Esophagus muscularis mucosa (tissue), 4 donors: ENCODE measurements at places on chromosomes 3 and 15. TPM values are rescaled to one million over a fixed set of nuclear protein-coding genes. Genes with fewer than 3 reads are reported as not detected.

- no peaks in the 10 kb centered on the region for H3K27me3 ChIP-seq
- H3K27ac ChIP-seq: no peak overlapping the region
- H3K4me3 ChIP-seq: peak overlapping the region; percentile 14
- no peak for DNase-seq
- peaks cover 10% of the 10 kb centered on the region for H3K4me1 ChIP-seq
- no peaks in the 10 kb centered on the region for H3K36me3 ChIP-seq
Measured at GRCh38 chr3:69236812-69237707, 114.7 kb upstream of the LMOD3 start.

GRCh38 chr15:57866149-57866736 lies 159.7 kb downstream of the POLR2M start:
- H3K27ac ChIP-seq: no peak overlapping the region
- no peaks in the 10 kb centered on the region for H3K4me1 ChIP-seq
- no peaks in the 10 kb centered on the region for H3K36me3 ChIP-seq
- no peak overlapping the region for H3K4me3 ChIP-seq

DNA sequence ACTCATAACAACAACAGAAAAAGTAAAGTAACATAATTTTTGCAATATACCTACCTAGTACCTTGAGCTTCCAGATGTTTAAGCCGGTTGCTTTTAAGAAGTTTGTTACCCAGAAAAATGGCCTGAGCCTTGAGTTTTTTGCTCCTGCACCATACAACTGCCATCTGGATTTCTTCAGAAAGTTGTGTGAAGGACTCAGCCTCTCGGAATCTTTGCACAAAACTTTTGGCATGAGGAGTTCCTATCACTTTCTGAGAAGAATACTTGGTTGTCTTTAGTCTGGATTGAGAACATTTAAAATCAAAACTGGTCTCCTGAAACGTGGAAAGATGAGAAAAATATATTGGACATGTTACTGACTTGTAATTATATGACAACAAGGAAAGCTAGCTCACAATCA lies 17.3 kb downstream of the GTPBP8 start:
- no peak overlapping the region for H3K4me3 ChIP-seq
- no peaks in the 10 kb centered on the region for H3K4me1 ChIP-seq
- no peak overlapping the region for H3K27ac ChIP-seq
- H3K36me3 ChIP-seq: peaks cover 100% of the 10 kb centered on the region

DNA sequence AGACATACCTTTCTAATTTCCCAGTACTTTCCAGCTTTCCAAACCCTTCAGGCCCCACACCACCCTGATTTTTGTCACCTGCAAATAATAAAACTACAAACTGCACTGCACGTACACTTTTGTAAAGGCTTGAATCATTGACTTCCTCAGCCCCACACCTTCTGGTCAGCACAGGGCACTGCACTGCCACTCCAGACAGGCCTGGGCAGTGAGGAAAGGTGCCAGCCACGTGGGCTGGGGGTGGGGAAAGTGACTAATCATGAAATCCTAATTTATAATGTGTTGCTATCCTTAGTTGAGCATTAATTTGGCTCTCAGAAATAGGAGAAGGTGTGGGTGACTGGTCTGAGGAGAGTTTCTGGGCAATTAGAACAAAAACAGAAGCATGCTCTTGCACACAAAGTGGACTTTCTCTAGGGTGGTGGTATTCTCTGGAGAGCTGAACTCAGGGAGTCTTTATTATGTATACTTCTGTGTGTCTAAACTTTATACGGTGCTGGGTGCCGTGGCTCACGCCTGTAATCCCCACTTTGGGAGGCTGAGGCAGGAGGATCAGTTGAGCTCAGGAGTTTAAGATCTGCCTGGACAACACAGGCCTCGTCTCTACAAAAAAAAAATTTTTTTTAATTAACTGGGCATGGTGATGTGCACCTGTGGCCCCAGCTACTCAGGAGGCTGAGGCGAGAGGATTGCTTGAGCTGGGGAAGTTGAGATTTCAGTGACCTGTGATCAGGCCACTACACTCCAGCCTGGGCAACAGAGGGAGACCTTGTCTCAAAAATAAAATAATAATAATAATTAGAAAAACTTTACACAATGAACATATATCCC lies 58.2 kb upstream of the FLNB start:
- H3K36me3 ChIP-seq: no peaks in the 10 kb centered on the region
- peak overlapping the region; percentile 92 for H3K27ac ChIP-seq
- no peak for DNase-seq
- no peaks in the 10 kb centered on the region for H3K27me3 ChIP-seq

DNA sequence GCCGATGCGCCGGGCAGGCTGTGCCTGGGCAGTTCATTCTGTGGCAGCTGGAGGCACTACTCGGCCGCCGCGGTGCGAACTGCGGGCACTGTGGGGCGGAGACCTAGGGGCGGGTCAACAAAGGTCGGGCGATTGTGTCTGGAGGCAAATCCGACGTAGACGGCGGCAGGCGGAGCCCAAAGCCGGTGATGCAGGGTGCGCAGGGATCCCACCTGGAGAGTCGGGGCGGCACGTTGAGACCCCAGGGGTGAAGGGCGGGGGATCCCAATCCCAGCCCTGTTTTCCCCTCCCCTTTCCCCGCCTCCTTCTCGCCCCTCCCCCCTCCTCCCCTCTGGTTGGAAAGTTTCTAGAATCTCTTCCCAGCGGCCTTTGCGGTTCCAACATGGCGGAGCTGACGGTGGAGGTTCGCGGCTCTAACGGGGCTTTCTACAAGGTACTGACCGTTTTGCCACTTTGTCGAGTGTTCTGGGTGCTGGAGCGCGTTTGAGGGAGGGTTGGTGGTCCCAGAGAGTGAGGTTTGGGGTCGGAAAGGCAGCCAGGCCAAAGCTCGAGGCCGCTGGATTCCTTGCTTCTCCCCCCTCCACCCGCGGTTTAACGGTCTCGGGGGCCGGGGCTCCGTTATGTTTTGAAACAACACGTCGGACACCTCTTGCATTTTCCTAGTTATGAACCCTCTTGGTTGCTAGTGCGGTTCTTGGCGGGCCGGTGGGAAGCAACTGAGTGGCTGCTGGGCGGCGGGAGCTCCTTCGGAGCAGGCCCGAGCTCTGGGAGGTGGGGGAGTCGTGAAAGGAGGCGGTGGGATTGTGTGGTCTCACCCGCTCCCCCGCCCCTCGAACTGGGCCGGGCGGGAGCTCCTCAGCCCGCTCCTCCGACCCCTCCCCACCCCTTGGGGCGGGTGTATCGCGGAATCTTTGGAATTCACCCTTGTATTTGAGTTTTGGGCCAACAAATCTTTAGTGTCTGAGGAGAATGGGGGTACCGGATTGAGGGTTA lies at the start of gene FXR1:
TSS of gene FXR1 (plus strand) at position 367 of the 993 bp plus-strand sequence. CDS start at position 383, 16 bp downstream.
- no peaks in the 10 kb centered on the region for H3K27me3 ChIP-seq
- H3K4me3 ChIP-seq: peak within 1 kb of the TSS; percentile 72
- peaks cover 7% of the 10 kb centered on the region for H3K36me3 ChIP-seq
- peak; percentile 96 for DNase-seq
- peaks cover 47% of the 10 kb centered on the region for H3K4me1 ChIP-seq

- H3K36me3 ChIP-seq: no peaks in the 10 kb centered on the region
- peaks cover 27% of the 10 kb centered on the region for H3K4me1 ChIP-seq
- H3K4me3 ChIP-seq: no peak overlapping the region
- H3K27ac ChIP-seq: no peak overlapping the region
- DNase-seq: no peak
Measured at GRCh38 chr3:143851331-143852017, 3.2 kb upstream of the SLC9A9 start.

DNA sequence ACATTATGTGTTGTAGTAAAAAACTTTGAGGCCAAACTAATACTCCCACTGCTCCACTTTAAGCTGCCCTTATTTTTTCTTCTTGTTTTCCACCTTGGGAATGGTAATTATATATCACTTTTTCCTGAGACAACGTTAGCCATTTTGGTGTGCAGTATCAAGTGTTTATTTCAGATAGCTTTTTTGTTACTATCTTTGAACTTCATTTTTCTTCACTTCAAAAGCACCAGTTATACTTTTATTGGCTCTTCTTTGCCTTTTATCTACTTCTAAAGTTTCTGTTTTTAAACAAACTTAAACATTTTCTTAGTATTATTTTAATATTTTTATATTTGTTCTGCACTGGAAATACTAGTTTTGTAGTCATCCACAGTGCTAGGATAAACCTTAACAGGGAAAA lies 6.5 kb downstream of the TOPAZ1 start:
- no peak overlapping the region for H3K27ac ChIP-seq
- no peaks in the 10 kb centered on the region for H3K36me3 ChIP-seq
- H3K4me1 ChIP-seq: no peaks in the 10 kb centered on the region
- no peak for DNase-seq
- no peak overlapping the region for H3K4me3 ChIP-seq

- no peaks in the 10 kb centered on the region for H3K4me1 ChIP-seq
- H3K36me3 ChIP-seq: peaks cover 94% of the 10 kb centered on the region
- H3K27ac ChIP-seq: no peak overlapping the region
- no peak overlapping the region for H3K4me3 ChIP-seq
- DNase-seq: no peak
- no peaks in the 10 kb centered on the region for H3K27me3 ChIP-seq
Measured at GRCh38 chr3:33401781-33402180, 38.4 kb downstream of the UBP1 start.

DNA sequence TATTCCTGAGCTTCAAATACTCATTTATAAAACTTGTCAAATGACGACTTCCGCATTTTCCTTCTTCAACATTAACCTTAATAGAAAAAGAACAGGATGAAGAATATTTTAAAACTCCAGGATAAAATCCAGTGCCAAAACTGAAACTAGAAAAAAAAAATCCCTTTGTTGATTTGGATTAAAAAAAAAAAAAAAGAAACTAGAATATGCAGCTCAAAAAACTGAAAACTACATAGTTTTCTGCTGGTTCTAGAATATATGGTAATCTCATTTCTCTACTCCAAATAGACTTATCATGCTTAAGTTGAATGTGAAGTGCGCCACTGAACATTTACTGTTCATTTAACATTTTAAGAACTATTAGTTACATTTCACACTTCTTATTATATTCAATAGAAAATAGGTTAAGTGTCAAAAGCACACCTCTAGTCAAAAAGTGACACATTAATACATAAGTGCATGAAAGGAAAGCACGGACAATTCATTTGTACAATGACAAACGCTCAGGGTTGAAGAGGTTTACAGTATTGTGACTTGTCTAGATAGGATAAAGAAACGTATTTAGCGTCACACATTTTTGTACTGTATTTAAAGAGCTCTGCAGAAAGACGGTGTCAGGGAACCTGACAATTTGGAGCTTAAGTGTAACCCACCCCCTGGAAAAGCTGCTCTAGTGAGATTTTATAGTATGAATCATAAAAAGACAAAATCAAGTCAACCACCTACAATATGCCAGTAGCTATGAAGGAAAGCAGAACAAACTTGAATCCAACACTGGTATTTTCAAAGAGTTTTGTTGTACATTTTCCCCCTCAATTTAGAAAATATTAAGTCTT lies 5.8 kb downstream of the TRA2B start:
- H3K27ac ChIP-seq: peak overlapping the region; percentile 4
- peaks cover 93% of the 10 kb centered on the region for H3K4me1 ChIP-seq
- no peaks in the 10 kb centered on the region for H3K36me3 ChIP-seq

GRCh38 chr3:58116161-58116955 lies 94.4 kb downstream of the DNASE1L3 start:
- no peak for DNase-seq
- peak overlapping the region; percentile 20 for H3K4me3 ChIP-seq
- peak overlapping the region; percentile 71 for H3K27ac ChIP-seq
- peaks cover 74% of the 10 kb centered on the region for H3K36me3 ChIP-seq
- H3K27me3 ChIP-seq: no peaks in the 10 kb centered on the region

GRCh38 chr15:101221902-101222301 lies 29.9 kb downstream of the CHSY1 start:
- no peak overlapping the region for H3K4me3 ChIP-seq
- no peak for DNase-seq

- DNase-seq: peak; percentile 87
- peaks cover 5% of the 10 kb centered on the region for H3K4me1 ChIP-seq
- no peak overlapping the region for H3K27ac ChIP-seq
- no peaks in the 10 kb centered on the region for H3K27me3 ChIP-seq
Measured at GRCh38 chr15:88658972-88659931, 20.4 kb downstream of the ISG20 start.

- no peak for DNase-seq
- H3K4me1 ChIP-seq: no peaks in the 10 kb centered on the region
- no peaks in the 10 kb centered on the region for H3K27me3 ChIP-seq
- no peaks in the 10 kb centered on the region for H3K36me3 ChIP-seq
- no peak overlapping the region for H3K27ac ChIP-seq
Measured at GRCh38 chr15:61275901-61276300, 46.8 kb upstream of the RORA start.

DNA sequence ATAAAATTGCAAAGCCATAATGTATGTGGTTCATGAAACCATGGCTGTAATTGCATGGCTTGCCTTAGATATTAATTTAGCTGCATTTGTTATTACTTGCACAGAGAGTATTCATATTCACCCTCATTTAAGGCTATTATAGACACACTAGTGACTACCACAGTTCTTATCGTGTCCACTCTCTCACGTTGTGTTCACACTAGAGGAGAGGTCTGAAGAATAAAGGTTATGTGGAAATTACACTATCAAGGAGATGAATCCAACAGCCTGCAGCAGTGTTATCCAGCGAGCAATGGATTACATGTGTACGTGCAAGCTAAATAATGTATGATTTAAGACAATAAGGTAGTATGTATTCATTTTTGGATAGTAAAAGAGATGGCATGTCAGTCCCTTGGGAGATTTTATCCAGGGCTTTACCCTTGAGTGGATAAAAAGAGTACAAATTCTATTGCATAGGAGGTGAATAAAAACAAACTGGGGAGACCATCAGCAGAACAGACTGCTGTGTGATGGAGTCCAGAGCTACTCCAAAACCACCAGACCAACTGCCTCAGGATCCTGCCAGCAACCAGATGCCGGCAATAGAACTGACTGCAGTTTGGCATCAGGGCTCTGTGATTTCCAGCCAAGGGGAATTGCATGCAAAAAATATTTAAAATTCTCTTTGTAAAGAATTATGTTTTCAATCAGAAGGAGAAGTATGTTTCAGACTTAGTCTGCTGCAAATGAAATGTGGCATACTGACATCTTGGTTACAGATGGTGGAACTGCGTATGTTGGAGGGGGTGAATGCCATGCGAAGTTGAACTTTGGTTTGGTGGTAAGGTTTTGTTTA lies 146.6 kb downstream of the RBMS3 start:
- no peak overlapping the region for H3K27ac ChIP-seq
- no peak for DNase-seq
- H3K36me3 ChIP-seq: no peaks in the 10 kb centered on the region
- H3K4me1 ChIP-seq: peaks cover 58% of the 10 kb centered on the region
- no peaks in the 10 kb centered on the region for H3K27me3 ChIP-seq

DNA sequence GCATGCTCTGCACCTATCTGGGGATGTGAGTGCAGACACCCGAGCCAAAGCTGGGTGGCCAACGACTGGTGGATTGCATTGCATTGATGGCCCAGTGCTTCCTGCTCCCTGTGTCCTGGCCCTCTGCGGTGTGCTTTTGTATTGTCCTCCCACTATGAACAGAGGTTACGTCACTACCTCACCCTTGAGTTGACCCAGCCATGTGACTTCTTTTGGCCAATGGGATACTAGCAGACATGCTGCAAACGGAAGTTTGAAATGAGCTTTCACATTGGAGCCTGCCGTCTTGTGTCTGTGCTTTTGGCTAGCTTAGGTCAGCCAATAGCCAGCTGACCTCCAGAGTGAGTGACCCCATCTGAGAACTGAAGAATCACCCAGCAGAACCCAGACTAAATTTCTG lies 15.3 kb upstream of the TBC1D21 start:
- no peaks in the 10 kb centered on the region for H3K4me1 ChIP-seq
- no peaks in the 10 kb centered on the region for H3K36me3 ChIP-seq
- peaks cover 30% of the 10 kb centered on the region for H3K27me3 ChIP-seq
- no peak for DNase-seq
- H3K4me3 ChIP-seq: no peak overlapping the region

The AP3B2 gene
- 1.8 TPM for total RNA-seq

The SNTN gene
- not detected for total RNA-seq

The C3orf85 gene
- not detected for total RNA-seq

The SCAP gene
- 104 TPM for total RNA-seq

The CAMK2N2 gene
- total RNA-seq: not detected
